ENCODE measurements at places on chromosomes 7 and 10.

DNA sequence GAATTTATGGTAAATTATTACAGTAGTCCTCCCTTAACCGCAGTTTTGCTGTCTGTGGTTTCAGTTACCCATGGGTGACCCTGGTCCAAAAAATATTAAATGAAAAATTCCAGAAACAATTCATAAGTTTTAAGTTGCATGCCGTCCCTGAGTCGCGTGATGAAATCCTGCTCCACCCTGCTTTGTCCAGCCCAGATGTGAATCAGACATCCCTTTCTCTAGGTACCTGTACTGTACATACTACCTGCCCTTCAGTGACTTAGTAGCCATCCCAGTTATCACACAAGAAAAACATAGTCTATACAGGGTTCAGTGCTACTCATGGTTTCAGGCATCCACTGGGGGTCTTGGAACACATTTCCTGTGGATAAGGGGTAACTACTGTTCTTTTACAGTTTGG lies 20.5 kb upstream of the RHEB start:
- DNase-seq: no peak
- H3K36me3 ChIP-seq: no peaks in the 10 kb centered on the region
- no peak overlapping the region for H3K4me3 ChIP-seq
- no peak overlapping the region for H3K27ac ChIP-seq

DNA sequence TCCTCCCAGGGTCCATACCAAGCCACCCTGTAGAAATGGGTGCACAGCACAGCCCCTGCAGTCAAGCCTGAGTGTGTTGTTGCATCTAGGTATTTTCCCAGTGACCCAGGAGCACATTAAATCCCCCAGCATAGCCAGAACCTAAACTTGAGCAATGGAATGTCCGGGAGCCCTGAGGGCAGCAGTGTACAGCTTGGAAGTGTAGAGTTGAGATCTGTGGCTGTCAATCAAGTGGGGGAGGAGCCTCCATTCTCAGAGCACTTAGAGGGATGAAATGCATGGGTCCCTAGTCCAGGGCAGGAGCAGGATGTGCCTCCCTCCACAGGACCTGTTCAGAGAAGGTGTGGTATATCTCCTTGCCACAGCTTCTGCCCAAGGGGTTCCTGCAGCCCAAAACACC lies 885.1 kb downstream of the CCSER2 start:
- no peaks in the 10 kb centered on the region for H3K27me3 ChIP-seq
- no peak for DNase-seq

DNA sequence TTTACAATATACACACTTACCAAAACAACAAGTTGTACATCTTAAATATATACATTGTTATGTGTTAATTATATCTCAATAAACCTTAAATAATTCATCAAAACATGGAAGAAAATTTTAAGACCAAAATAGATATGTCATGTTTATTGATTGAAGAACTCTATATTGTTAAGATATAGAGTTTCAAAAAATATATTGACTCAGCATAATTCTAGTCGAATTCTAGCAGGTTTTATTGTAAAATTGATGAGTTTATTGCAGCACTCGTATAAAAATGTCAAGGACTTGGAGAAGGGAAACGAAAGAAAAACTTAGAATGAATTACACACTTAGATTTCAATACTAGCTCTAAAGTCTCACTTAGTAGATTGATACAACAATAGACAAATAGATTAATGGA lies 575.4 kb upstream of the SORCS1 start:
- no peaks in the 10 kb centered on the region for H3K4me1 ChIP-seq
- no peak overlapping the region for H3K27ac ChIP-seq
- no peaks in the 10 kb centered on the region for H3K27me3 ChIP-seq
- H3K4me3 ChIP-seq: no peak overlapping the region
- no peaks in the 10 kb centered on the region for H3K36me3 ChIP-seq

- H3K4me1 ChIP-seq: peaks cover 20% of the 10 kb centered on the region
- H3K36me3 ChIP-seq: peaks cover 14% of the 10 kb centered on the region
- H3K27me3 ChIP-seq: no peaks in the 10 kb centered on the region
- H3K27ac ChIP-seq: no peak overlapping the region
These were observed 68.6 kb upstream of the AFAP1L2 start for GRCh38 chr10:114472877-114473253.

DNA sequence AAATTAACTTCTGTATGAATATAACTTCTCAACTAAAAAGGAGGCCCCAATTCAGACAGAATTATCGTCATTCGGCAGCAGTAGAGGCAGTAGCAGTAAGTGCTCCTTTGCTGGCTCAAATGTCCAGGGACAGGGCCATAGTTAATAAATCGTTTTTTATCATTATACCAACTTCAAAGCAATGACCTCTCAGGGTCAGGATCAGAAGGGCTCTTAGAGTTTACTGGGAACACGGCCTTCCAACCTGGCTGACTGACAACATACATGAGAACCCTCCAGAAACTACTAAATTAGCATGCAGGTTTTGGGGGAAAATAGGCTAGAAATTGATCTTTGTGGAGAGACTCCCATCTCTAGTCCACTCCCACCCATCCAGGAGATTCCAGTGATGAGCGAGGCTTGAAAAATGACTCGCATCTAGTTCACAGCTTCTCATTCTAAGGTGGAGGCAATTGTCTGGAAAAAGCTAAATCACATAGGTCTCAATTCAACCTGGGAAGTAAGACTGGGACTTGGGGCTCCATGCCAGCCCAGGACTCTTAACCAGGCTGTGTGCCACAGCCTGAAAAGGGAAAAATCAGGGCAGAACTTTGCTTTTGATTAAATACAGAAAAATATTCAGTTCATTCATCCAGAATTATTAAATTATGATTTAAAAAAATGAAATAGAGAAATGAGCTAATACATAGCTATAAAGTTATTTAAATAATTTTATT lies 84.6 kb downstream of the ABLIM1 start:
- no peak overlapping the region for H3K4me3 ChIP-seq
- H3K27ac ChIP-seq: no peak overlapping the region
- H3K27me3 ChIP-seq: peaks cover 5% of the 10 kb centered on the region
- DNase-seq: no peak
- H3K36me3 ChIP-seq: no peaks in the 10 kb centered on the region

All from activated CD4-positive, alpha-beta T cell treated with anti-CD3 and anti-CD28 coated beads, Interleukin-2, amount 10 ng/mL, durations not matched to agents 24 days and 14 days (primary cell).